ENCODE measurements at places on chromosomes 5 and 9. TPM values are rescaled to one million over a fixed set of nuclear protein-coding genes. Genes with fewer than 3 reads are reported as not detected.

Gene PHYHD1
- total RNA-seq, result 30.5 TPM

Gene LCN12
- not detected for total RNA-seq

Gene CD72
- 0.95 TPM for total RNA-seq

Gene TICAM2
- total RNA-seq, result 3.6 TPM

Gene DIRAS2
- total RNA-seq, result 1.2 TPM

Gene CDX1
- 0.71 TPM for total RNA-seq

Gene ANGPTL2
- total RNA-seq, result 112 TPM

Gene PCA3
- total RNA-seq, result not detected

Gene WNT8A
- not detected for total RNA-seq

Gene AJM1
- total RNA-seq, result 6.1 TPM

Gene FSD1L
- 3.9 TPM for total RNA-seq

Gene QRFP
- total RNA-seq, result not detected

Gene C7
- 799 TPM for total RNA-seq

Gene FGFR4
- total RNA-seq, result 11.8 TPM

Gene PCDHA9
- total RNA-seq, result 0.71 TPM

Gene PCDHGC5
- 5.6 TPM for total RNA-seq

Gene CNTNAP3
- total RNA-seq, result 14.7 TPM

Gene ORM1
- total RNA-seq, result not detected

Gene PCDHGA2
- total RNA-seq, result 4.9 TPM

Gene FOXD4L6
- total RNA-seq, result not detected

Gene MAMDC4
- total RNA-seq, result 2.7 TPM

Gene PAEP
- total RNA-seq, result not detected

Gene FLT4
- total RNA-seq, result 7.5 TPM

Gene INSYN2B
- total RNA-seq, result under 0.01 TPM

Gene PLAC8L1
- total RNA-seq, result not detected
